Activated T-cell treated with anti-CD3 and anti-CD28 coated beads for 1 hour (primary cell): ENCODE measurements at places on chromosomes 7 and 10.

GRCh38 chr7:155774947-155775346, 37.3 kb downstream of the SHH start:
- no peak for DNase-seq

GRCh38 chr7:19210893-19211413, 65.7 kb upstream of the FERD3L start:
- DNase-seq = no peak

GRCh38 chr10:13808556-13809391, 222.0 kb downstream of the PRPF18 start:
- no peak for DNase-seq

GRCh38 chr10:80664071-80664680, 126.5 kb downstream of the SH2D4B start:
- DNase-seq = peak; percentile 19

- no peak for DNase-seq
Observed at GRCh38 chr7:96311967-96312366, 9.9 kb downstream of the SLC25A13 start.

- no peak for DNase-seq
Observed at GRCh38 chr7:122438492-122438891, 133.9 kb upstream of the FEZF1 start.

DNA sequence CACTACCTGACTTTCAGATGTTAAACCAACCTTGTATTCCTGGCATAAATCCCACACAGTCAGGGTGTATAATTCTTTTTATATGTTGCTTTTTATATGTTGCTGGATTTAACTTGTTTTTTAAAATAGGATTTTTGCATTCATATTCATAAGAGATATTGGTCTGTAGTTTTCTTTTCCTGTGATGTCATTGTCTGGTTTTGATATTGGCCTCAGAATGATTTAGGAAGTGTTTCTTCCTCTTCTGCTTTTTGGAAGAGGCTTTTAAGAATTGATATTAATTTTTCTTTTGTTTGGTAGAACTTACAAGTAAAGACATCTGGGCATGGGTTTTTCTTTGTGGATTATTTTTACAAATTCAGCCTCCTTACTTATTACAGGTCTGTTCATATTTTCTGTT, 93.1 kb downstream of the CARD11 start:
- DNase-seq = no peak

DNA sequence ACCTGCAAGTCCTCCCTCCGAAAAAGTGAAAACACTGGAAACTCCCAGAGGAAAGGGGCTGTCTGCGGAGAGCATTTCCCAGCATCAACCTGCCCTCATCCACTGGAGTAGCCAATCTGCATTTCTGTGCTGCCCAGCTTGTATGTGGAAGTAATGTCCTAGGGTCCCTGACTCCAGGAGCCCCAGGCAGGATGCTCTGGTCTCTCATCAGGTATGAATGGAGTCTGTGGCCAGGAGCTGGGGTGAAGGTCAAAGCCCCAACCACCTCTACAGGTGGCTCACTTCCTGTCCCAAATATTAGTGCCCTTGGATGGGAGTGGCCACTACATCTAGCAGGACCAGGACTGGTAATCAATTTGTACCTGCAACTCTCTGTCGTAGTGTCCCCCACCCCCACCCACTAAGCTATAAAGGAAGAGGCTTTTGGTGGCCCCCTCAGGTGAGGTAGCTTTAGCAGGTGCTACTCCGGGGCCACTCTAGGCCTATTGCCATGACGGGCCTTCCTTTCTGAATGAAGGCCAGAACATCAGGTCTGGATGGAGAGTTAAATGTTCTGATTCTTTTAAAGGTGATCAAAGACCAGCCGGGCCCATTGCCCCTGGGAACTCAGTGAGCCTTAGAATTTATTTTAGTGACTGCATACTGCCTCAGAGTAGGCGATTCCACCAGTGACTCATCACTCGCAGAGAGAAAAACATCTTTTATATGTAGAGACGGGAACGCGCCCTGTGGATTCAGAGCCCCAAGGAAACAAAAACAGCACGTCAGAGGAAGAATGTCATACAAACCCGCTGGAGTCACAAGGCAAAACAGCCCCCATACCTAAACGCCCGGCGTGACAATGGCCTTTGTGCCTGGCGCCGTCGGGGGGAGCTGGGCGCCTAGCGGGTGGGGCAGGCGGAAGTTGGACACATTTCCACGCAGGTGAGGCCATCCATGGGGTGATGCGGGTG, 13.0 kb downstream of the EN2 start:
- no peak for DNase-seq

- DNase-seq = no peak
Observed at GRCh38 chr7:122460936-122461335, 156.4 kb upstream of the FEZF1 start.

DNA sequence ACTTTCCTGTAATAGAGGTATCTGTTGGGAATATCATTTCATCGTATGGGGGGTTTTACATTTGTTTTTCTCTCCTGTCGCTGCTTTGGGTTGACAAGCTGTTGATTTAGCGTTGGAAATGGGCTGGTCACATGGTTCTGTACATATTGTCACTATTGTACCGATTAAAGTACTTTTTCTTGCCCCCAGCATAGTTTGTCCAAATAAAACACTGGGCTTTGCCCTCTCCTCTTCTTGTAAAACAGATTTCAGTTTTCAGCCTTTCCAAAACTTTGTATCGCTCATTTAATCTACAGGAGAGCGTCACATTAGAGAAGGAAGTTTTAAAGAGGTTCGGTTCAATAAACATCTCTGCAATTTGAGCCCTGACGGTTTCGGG, 4.0 kb downstream of the BMI1 start:
- DNase-seq = no peak

DNA sequence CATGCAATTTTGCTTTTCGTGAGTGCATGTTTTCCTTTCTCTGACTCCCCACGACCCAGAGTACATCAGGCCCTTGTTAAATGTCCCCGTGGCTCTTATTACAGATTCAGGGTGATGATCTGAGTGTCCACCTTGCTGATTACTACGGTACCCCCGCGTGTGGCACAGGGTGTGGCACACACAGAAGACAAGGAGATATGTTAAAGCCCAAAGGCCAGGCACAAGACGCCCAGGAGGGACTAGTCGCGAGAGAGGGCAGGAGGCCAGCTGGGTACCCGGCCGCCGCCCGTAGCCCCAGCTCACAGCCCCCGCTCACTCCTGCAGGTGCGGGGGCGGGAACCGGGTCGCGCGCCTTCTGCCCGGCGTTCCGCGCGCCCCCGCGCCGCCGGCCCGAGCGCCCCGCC, 281 bp upstream of the EXOC6 start:
- DNase-seq = no peak

DNA sequence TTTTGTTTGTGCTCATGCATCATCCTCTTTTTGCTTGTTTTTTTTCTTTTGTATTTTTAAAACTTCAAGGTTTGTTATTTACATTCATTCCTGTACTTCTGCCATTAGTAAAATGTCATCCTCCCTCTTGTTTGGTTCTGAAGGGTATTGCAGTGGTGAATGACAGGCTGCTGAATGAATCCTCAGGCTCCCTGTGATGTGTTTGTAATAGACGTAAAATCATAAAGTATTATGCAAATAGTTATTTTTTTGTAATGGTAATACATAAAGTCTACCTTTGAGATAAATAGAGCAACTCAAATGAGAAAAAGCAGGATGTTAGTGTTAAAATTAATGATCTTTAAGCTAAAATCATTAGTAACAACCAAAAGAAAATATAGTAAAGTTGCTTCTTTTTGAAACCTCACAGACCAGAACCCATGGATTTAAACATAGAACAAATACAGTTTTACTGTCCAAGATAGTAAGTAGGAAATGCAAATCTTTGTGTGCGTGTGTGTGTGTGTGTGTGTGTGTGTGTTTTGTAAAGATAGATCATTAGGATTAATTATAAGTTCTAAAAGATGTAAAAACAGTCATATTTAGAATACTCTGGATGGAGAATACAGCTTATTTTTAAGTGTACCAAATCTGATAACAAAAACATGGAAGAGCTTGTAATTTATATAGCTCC, 4.5 kb downstream of the GLCCI1 start:
- no peak for DNase-seq

GRCh38 chr7:49885593-49886285, 112.3 kb downstream of the VWC2 start:
- no peak for DNase-seq

DNA sequence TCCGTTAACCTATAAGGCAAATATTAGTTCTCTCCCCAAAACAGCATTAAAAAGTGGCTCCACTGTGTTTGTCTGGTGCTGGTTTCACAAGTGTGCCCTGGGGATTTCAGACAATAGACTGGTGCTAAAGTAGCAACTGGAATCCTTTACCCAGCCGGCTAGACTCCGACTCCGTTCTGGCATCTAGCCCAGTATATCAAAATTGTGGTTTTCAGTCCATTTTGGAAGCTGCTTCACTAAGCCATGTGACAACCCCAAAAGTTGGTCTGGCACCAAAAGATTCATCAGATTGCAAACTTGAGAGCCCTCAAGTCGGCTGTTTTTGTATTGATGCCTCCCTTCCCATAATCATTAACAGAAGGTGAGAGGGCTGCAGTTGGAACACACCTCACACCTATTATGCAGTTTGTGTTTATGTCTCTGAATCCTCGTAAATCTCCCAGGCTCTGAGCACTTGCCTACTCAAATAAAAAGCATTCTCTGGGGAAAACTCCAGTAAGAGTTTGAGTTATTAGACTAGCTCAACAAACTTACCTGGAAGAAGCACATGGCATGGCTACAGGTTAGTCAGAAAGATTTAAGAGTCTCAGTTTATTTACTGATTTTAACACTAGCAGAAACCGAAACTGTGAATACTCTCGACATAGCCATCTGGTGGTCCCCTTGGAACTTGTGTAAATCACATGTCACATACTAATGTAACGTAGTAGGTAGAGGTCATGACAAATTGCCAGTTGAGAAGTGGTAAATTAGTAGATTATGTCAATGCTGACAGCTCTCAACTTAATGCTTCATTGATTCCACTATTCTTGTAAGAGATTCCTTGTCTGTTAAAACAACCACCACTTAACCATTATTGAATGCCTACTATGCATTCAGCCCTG, 14.8 kb upstream of the WNT16 start:
- no peak for DNase-seq

DNA sequence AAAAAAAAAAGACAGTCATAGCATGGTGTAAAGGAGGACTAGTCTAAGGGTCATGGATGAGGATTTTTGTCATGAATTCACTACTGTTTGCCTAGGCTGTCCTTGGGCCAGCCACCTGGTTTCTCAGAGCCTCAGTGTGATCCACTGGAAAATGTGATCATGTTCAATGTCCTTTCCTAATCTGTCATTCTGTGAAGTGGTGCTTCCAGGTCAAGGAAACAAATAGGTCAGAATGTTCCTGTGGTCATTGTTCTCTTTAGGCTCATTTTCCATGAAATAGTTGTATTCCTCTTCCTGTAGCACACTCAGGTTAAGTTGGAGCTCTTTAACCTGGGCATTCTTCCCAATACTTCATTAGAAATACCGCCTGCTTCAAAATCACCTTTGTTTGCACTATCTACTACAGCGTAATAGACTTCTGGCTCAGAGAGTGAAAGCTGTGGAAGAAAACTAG, 16.5 kb downstream of the CD36 start:
- DNase-seq = no peak

DNA sequence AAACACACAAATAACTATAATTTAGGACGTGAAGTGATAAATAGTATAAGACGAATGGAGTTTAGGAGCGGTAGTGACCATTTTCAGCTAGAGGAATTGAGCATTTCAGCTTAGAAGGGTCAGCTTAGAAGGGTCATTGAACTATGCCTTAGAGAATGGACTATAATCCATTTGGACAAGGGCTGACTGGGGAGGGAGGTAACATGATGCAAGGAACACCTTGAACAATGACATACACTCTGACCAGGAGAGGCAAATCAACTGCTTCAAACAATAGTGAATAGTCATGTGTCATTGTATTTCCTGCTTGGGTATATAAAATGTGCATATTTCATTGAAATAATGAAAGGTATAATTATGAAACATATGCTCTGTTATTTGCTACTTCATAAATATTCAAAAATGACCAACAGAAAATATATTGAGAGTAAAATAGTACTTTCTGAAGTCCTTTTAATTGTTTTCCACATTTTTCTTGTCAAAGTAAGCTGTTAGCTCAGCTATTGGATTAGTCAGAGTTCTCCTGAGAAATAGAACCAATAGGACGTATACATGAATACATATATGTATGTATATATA, 40.5 kb upstream of the WASL start:
- no peak for DNase-seq

DNA sequence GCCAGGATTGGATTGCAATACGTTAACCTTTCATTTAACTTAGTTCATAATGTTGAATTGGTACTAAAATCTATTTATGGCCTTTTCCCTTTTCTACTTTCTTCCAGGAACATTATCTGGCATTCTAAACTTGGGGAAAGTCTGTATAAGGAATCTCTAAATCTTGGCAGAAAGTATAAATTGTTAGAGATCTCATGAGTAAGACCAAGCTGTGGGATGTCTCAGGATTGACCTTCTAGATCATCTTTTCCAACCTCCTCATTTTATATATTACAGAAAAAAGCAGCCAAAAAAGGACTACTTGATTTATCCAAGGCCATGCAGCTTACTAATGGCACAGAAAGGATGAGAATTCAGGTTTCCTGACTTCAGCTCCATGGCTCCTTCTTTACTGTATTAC, 598.3 kb downstream of the INHBA start:
- DNase-seq = no peak

DNA sequence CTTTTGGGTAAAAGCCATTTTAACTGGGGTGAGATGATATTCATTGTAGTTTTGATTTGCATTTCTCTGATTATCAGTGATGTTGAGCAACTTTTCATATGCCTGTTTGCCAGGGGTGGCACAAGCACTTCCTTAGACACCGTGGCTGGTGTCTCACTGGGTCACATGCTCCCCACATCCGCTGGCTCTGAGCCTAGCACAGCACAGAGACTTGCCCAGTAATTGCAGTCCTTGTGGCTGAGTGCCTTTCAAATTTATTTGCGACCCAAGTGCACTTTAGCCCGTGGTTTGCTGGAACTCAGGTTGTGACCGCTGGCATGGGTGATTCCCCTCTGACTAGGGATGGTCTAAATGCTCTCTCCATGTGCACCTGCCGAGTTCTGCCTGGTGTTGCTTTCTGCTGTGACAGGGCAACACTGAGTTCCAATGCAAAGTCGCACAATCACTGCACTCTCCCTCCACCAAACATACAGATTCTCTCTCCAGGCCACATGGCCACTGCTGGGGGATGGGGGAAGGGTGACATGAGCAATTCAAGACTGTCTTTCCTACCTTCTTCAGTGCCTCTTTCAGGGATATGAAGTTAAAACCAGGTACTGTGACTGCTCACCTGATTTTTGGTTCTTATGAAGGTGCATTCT, 66.5 kb downstream of the ZNF277 start:
- DNase-seq = no peak

DNA sequence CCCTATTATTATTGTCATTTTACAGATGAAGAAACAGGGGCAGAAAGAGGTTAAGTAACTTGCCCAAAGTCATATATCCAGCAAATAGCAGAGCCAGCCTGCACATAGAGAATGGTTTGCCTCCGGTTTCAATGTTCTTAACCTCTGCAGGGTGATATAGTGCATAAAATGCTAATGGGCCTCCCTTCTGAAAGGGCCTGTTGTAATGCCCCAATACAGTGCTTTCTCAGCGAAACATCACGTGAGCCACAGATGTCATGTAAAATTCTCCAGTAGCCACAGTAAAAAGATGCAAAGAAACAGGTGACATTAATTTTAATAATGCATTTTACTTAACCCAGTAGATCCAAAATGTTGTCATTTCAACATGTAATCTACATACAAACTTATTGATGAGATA, 38.1 kb downstream of the LRGUK start:
- DNase-seq = no peak
